CD4-positive, alpha-beta T cell (primary cell): ENCODE measurements at places on chromosomes 16 and 17. TPM values are rescaled to one million over a fixed set of nuclear protein-coding genes. Genes with fewer than 3 reads are reported as not detected.

DNA sequence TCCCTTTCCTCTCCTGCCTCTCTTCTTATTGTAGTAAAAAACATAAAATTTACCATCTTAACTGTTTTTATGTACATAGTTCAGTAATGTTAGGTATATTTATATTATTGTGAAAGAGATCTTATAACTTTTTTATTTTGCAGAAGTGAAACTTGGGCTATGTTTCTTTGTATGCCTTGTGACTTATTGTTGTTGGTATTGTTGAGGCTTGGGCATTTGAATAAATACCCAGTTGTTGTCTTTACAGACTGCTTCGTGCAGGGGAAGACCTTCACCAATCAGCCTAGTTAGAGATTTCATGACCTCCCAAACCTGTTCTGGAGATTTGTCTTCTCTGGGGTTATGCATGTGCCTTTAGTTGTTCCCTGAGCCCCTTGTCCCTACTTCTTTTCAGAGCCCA is 31.9 kb downstream of the REXO5 start:
- DNase-seq: no peak

DNA sequence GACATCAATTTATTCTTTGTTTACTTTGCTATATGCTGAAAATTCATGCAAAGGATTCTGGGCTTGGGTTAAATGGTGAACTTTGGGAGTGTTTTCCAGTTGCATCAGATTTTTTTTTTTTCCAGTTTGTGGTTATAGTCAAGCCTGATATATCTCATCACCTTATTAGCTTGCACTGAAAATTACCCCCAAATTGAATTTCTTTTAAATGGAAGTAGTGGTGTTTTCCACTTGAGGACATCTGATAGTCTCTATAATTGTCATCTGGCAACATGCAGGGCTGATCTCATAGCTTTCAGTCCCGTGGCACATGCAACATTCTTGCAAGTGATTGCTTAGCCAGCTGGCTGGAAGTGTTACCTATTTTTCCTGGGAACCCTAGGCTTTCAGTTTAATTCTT is 4.7 kb upstream of the KRTAP3-1 start:
- DNase-seq: no peak

GRCh38 chr17:39195568-39196160 is 1.8 kb downstream of the CACNB1 start:
- no peak for DNase-seq

Gene CES3
- 1.1 TPM for total RNA-seq

Gene TEDC2
- total RNA-seq: 0.17 TPM

Gene AOC3
- total RNA-seq: 1.0 TPM

Gene NME4
- total RNA-seq: 32.6 TPM

Gene LLGL2
- 31.2 TPM for total RNA-seq

DNA sequence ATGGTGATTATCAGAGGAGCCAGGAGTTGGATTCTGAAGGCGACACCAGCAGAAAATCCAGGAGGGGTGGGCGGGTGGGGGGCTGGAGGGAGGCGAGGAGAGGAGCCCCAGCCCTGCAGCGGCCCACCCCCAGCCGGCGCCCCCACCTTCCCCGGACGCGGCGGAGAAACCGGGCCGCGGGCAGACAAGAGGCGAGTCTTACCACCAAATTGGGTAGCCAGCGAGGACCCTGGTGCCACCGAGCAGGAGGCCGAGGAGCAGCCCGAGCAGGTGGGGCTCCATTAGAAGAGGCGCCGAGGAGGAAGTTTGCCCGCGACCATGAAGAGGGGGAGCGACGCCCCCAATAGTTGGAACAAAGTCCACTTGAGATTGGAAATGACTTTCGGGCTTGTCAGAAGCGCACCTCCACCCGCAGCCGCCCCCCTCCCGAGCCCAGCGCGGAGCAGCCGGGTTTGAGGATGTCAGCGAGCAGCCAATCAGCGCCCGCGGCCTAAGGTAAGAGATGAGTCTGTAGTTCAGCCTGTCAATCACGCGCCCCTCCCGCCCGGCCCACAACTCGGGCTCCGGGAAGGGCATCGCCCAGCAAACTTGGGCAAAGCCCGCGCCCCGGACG is at the start of gene WNT3:
WNT3 (minus strand) TSS at position 377 of the 613 bp plus-strand sequence; CDS start at position 282, 95 bp downstream.
- DNase-seq: peak; percentile 16

Gene C1QL1
- not detected for total RNA-seq

DNA sequence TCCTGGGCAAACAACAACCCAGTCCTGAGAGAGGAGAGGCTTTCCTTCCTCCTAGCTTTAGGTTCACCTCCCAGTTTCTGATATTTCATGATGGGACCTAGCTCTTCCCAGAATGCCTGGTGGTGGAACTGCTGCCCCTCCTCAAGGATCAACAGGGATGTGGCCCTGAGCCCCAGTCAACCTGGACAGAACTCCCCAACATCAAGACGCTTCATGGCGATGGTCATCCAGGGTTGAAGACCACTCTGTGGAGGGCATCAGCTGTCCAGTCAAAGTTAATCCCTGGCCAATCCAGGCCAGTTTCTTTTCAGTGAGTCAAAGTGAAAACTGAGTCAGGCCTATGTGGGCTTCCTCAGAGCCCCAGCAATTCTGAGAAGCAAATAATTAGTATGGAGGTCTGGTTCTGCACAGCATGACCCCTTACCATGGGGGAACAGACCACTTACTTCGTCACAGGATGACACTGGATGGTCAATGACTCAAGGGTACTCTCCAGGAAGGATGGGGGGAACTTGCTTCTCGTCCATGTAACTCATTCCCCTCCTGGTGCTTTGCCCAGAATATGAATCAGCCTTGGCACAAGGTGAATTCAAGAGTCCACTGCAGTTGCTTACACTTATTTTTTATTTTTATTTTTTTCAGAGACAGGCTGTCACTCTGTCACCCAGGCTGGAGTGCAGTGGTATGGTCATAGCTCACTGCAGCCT is 14.7 kb upstream of the XYLT2 start:
- no peak for DNase-seq

- no peak for DNase-seq
Observed at GRCh38 chr17:10013365-10014112, 108.5 kb upstream of the RCVRN start.

DNA sequence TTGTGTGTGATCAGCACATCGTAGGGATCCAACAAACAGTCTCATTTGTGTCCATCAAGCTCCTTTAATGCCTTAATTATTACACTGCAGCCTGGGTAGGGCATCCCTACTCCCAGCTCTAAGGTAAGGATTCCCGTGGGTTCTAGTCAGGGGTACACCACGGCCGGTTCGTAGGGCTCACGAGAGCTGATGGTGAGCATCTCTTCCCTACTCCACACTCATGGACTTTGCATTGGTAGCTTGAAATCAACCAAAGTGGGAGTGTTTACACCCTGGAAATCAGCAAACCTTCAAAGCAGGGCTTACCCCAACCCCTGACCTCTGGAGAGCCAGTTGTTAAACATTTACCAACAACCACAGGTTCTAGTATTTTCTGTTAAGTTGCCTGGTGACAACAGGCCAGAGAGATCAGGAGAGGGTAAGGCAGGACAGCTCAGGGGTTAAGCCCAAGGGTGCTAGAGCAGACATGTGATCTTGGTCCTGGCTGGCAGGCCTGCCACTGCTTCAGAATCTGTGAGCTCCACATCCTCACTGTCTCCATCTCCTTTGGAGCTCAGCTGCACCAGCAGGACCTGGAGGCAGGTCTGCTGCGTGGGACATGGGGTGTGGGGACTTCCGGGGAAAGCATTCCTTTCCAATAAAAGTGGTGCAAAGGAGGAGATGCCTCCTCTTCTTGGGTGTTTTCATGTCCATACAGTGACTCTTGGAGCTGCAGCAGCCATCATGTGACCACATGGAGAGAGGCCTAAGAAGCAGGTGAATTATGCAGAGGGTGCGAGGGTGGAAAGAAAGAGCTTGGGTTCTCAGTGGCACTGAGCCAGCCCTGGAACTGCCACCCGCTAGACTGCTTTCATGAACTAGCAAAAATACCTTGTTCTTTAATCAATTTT is 36.1 kb upstream of the ZCCHC14 start:
- DNase-seq: no peak

DNA sequence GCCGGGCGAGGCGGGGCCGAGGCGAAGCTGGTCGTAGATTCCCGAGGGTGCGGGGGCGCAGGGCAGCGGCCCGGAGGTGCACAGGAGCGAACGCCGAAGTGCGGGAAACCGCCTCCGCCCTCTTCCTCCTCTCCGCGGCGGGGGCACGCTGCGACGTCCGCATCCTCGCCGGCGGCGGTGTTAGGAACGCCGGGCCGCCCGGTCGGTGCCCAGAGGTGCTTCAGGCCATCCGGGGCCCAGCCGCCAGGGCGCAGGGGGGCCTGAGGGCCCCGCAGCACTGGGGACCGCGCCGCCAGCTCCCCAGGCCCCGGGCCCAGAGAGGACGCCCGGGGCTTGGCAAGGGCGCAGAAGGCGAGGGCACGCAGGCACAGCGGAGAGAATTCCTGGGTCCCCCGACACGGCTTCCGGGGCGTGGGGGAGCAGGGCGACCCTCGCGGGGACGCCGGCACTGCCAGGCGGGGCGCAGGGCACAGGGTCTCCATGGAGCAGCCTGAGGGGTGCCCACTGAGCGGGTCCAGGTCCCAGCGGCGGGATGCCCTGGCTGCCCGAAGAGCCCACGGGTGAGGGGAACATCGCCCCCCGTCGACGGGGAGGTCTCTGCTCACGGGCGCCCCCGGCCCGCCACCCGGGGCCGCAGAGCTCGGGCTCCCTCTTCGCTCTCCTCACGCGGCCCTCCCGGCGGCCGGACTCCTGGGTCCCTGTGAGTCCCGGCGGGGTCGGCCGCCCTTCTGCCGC is 576 bp downstream of the EPOP start:
- DNase-seq: no peak

- no peak for DNase-seq
Observed at GRCh38 chr16:64629622-64630021, 492.2 kb downstream of the CDH11 start.

DNA sequence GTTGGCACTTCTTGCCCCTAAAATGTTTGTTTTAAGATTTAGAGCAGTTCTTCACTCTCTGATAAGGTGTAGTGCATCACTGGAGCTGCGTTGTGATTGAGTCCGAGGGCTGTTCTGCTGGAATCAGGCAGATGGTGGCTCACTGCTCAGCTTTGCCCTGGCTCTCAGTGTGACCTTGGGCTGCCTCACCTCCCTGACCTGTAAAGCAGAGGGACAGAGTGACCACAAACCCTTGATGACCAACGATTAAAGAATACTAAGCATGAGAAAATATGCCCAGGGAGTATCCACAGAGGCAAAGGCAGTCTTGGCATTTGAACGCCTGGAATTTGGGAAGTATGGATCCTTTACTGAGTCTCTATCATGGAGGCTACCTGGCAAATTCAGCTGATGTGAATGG is 18.1 kb downstream of the CMIP start:
- no peak for DNase-seq

- DNase-seq: no peak
Observed at GRCh38 chr17:61425682-61426481, 26.2 kb downstream of the TBX2 start.

Gene HYDIN
- total RNA-seq: not detected

Gene CCL16
- total RNA-seq: not detected

Gene TM4SF5
- not detected for total RNA-seq

DNA sequence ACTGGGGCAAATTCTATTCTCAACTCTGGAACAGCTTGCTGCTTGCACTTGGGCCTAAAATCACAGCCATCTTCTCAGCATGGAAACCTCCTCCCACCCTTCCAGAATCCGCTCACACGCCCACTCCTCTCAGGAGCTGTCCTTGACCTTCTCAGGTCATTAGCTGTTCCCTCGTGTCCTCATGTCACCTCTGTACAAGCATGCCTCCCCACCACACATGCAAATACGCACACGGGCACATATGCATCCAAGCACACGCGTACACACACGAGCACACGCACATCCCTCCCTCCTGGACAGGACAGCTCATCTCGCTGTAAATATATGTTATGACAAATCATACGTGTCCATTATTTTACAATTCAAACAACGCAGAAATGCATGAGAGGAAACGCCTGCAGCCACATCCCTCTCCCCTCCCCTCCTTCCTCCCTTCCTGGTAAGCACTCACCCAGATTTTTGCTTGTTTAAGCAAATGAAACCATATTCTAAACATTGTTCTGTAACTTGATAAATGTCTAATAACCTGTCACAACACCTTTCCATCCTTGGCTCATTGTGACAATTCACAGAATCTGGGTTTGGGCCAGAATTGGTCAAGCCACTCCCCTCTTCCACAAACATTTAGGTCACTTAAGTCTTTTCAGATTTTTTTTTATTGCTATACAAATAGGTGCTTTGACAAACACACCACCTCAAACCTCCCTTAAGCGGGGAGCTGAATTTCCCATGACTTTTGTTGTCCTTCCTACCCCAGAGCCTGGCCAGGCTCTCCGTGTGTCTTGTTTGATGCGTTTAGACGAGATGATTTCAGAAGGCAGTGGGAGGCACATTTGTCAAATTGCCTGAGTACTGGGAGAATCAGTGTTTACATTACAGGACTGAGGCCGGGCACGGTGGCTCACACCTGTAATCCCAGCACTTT is 41.7 kb downstream of the DNAH17 start:
- DNase-seq: peak; percentile 69

Gene GP1BA
- not detected for total RNA-seq

Gene TBC1D28
- not detected for total RNA-seq

- DNase-seq: no peak
Observed at GRCh38 chr17:15432807-15433611, 34.4 kb downstream of the CDRT4 start.

Gene CCL13
- total RNA-seq: not detected

GRCh38 chr17:2700491-2701141 is 10.9 kb downstream of the CLUH start:
- no peak for DNase-seq

- no peak for DNase-seq
Observed at GRCh38 chr16:2586901-2587480, 49.2 kb downstream of the PDPK1 start.

GRCh38 chr16:83220066-83220465 is 587.7 kb upstream of the HSBP1 start:
- no peak for DNase-seq

Gene KRTAP4-3
- total RNA-seq: not detected

DNA sequence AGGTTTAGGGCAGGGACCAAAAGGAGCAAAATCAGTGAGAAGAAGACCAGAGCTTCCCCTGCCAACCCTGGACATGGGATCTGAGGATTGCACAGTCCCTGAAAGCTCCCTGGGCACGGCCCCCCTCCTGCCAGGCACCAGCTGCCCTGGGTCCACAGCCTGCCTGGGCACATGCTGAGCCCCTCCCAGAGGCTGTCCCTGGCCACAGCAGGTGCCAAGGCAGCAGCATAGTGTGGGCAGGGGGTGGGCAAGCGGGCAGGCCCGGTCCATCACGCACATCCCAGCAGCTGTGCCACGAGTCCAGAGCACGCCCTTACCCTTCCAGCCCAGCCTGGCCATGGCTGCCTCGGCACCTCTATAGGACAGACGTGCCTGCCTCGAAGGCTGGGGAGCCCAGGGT is 12.7 kb downstream of the SCN4A start:
- no peak for DNase-seq

DNA sequence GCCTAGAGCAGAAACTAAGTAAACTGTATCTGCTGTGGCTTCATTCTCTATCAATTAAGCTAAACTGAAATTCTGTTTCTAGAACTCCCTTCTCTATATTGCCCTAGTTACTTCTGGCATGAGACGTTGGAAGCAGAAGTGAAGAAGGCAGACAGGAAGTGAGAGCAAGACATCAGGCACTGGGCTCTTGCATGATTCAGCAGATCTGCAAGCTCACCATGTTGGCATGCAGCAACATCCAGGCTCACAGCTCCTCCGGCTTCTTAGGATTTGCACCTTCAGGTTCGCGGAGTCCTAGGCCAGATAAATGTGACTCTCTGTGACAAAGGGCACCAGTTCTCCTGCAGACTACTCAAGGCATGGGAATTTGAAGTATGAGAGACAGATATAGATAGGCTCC is 148.3 kb downstream of the CDH8 start:
- no peak for DNase-seq

Gene CRHR1
- total RNA-seq: not detected

Gene HOXB5
- total RNA-seq: not detected

Gene PHOSPHO1
- not detected for total RNA-seq
